Body of pancreas (tissue), 4 donors: ENCODE measurements at places on chromosomes 4 and X. TPM values are rescaled to one million over a fixed set of nuclear protein-coding genes. Genes with fewer than 3 reads are reported as not detected.
A peak's percentile ranks its signal among the peaks of the same experiment; 100 is the strongest.

GRCh38 chrX:17590892-17591740 lies 146.2 kb upstream of the SCML1 start:
- H3K27ac ChIP-seq, result no peak overlapping the region
- H3K36me3 ChIP-seq, result no peaks in the 10 kb centered on the region
- no peaks in the 10 kb centered on the region for H3K27me3 ChIP-seq
- H3K4me3 ChIP-seq, result no peak overlapping the region

DNA sequence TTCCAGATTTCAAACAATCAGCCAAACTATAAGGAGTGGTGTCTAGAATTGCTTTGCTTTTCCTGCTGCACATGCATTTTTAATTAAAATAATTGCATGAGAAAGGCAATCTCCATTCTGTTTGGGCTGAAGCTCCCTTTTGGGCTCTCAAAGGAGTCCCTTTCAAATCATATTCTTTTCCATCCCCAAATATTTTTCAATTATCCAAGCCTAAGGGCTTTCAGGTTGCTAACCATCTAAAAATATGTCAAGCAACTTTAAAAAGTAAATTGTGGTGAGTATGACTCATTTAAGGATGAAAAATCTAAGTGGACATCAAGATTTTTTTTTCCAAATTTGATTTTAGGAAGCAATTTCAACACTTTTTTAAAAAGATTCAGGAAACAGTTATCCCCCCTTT lies 28.4 kb downstream of the PIR start:
- H3K4me3 ChIP-seq, result no peak overlapping the region
- no peak overlapping the region for H3K27ac ChIP-seq
- no peak for DNase-seq
- H3K27me3 ChIP-seq, result no peaks in the 10 kb centered on the region
- no peaks in the 10 kb centered on the region for H3K4me1 ChIP-seq

C4orf50 gene
- 0.26 TPM for total RNA-seq

GRCh38 chrX:135698924-135699323 lies 14.5 kb upstream of the CT45A1 start:
- no peaks in the 10 kb centered on the region for H3K4me1 ChIP-seq
- no peak for DNase-seq
- H3K36me3 ChIP-seq, result no peaks in the 10 kb centered on the region
- H3K4me3 ChIP-seq, result no peak overlapping the region
- no peaks in the 10 kb centered on the region for H3K27me3 ChIP-seq

DNA sequence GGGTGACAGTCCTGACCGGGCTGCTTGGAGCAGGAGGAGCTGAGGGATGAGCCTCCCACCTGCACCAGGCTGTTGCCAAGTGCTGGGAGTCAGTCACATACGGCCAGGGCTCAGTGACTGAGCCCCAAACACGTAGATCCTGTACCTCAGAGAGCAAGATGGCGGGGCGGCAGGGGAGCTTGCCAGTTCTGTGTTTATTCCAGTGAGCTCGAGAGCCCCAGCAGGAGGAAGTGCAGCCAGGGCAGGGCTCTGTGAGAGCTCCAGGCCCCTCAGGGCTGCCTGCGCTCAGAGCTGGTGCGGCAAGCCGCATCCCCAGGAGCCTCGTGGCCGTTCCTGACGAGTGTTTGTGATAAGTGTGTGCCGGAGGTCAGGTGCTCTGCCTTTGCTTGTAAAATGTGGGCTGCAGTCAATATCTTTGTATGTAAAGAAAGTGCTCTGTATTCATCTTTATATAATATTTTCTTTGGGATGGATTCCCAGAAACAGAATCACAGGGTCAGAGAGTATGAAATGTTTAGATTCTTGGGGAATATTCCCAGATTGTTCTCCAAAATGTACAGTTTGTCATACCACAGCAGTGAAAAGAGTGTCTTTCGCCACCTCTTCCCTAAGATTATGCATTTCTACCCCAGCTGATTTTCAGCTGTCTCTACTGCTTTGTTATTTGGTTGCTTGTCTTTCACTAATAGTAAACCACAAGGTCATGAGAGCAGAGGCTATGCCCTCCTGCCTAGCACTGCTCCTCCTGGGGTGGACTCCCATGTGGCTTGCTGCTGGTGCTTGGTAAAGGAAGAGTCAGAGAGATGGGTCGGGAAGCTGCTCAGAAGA lies 50.3 kb downstream of the NELFA start:
- H3K4me1 ChIP-seq, result peaks cover 13% of the 10 kb centered on the region
- H3K4me3 ChIP-seq, result no peak overlapping the region
- H3K27ac ChIP-seq, result no peak overlapping the region
- H3K36me3 ChIP-seq, result no peaks in the 10 kb centered on the region
- no peaks in the 10 kb centered on the region for H3K27me3 ChIP-seq

SRPX2 gene
- total RNA-seq, result 8.6 TPM

DNA sequence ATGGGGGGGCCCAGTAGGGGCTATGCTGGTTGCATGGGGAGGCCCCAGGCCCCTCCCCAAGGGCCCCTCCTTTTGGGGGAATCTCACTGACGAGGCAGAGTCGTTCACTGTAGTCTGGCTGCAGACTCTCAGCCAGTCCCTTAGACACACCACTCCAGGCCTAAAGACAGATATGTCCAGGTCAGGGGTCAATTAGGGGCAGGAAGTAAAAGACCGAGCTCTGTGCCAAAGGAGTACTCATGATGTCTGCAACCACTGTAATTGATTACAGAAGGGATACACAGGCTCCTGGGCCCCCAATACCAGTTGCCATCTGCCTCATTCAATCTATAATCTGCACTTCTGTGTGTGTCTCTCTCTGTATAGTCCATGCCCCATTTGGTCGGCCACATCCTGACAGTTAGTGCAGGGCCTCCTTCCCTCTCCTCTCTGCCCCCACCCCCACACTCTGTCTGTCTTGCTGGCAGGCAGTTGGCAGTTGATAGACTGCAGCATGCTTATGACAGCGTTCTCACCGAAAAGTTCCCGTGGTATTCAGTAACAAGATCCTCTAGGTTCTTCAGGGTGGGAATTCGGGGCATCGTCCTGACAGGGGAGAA lies 1.3 kb upstream of the CXorf65 start:
- H3K27ac ChIP-seq, result no peak overlapping the region
- no peaks in the 10 kb centered on the region for H3K4me1 ChIP-seq
- H3K27me3 ChIP-seq, result no peaks in the 10 kb centered on the region
- H3K36me3 ChIP-seq, result no peaks in the 10 kb centered on the region

DNA sequence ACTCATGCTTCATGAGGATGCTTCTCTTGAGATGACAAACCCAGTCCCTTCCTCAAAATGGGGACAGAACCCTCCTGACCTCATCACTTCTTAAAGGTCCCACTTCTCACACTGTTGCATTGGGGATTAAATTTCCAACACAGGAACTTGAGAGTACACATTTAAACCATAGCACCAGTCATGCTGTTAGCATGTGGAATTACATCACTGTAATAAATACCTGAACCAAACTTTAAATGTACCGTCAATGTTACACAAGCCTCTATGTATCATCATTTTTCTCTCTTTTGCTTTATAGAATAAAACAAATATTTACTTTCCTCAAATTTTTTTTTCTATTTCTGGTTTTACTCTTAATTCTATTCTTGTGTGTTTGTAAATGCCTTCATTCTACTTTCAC lies 448.2 kb downstream of the CCSER1 start:
- no peaks in the 10 kb centered on the region for H3K36me3 ChIP-seq
- no peaks in the 10 kb centered on the region for H3K4me1 ChIP-seq
- H3K4me3 ChIP-seq, result no peak overlapping the region
- H3K27ac ChIP-seq, result no peak overlapping the region

DNA sequence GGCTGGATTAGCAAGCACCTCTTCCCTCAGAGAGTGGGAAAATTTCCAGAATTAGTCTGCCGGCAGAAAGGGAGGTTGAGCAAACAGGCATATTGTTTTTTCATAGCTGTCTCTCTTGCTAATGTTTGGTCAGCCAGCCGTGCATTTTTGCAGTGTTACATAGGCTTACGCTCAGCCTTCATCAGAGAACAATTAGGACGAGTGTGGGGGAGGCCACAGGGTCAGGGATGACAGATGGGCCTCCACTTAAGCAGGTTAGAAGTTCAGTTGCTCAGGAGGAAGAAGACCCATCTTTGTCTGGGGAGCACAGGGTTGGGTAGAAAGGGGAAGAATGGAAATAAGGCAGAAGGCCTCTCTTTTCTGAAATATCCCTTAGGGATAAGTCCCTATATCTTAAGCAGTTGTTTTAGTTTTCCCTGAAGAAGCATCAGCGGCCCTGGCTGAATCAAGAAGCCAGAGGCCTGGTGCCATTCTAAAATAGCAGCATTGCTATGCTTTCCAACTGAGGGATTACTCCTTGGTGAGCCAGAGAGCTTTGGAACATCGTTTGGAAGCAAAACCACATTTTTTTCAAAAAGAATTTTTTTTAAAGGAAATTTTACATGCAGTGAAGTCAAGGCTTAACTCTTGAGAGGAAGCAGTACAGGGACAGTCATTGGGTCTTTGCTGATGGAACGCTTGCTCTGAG lies 118.8 kb downstream of the SMIM20 start:
- no peaks in the 10 kb centered on the region for H3K27me3 ChIP-seq
- no peaks in the 10 kb centered on the region for H3K36me3 ChIP-seq

OPRPN gene
- total RNA-seq, result 2.1 TPM

DNA sequence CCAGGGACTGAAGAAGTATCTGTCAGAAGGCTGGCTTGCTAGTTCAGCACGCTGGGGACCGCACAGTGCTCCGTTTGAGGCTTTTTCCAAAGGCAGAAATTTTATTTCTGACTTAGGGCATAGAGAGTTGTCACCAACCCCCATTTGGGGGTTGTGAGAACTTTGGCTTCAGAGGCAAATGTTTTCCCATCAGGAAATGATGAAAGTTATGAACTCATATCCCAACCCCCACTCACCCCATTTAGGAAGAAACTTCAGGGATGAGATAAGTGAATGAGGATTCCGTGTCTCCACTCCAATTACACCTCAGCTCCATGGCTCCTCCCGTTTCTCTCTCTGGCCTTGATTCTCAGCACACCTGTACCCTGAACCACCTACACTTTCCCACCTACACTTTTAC lies 4.3 kb upstream of the WDR13 start:
- H3K27ac ChIP-seq, result peak overlapping the region; percentile 81
- no peaks in the 10 kb centered on the region for H3K27me3 ChIP-seq
- no peaks in the 10 kb centered on the region for H3K36me3 ChIP-seq
- peaks cover 27% of the 10 kb centered on the region for H3K4me1 ChIP-seq
- H3K4me3 ChIP-seq, result no peak overlapping the region
- DNase-seq, result no peak

KCNE5 gene
- total RNA-seq, result not detected
